Upper lobe of left lung (tissue), 6 donors: ENCODE measurements at places on chromosomes 6 and 20. TPM values are rescaled to one million over a fixed set of nuclear protein-coding genes. Genes with fewer than 3 reads are reported as not detected.

The DEF6 gene
- total RNA-seq, result 23.2 TPM

The CLPSL1 gene
- total RNA-seq, result not detected

The GJA1 gene
- total RNA-seq, result 155 TPM

The IL22RA2 gene
- total RNA-seq, result not detected

The UBD gene
- 0.76 TPM for total RNA-seq

The ABHD16B gene
- total RNA-seq, result not detected

The ID4 gene
- 84.1 TPM for total RNA-seq

The ADA gene
- 5.5 TPM for total RNA-seq

- H3K4me3 ChIP-seq, result no peak overlapping the region
- H3K27me3 ChIP-seq, result no peaks in the 10 kb centered on the region
- no peak for DNase-seq
- no peak overlapping the region for H3K27ac ChIP-seq
- H3K4me1 ChIP-seq, result no peaks in the 10 kb centered on the region
Observed at GRCh38 chr6:151092591-151092990, 147.2 kb upstream of the AKAP12 start.

- no peak for DNase-seq
- H3K4me1 ChIP-seq, result peaks cover 30% of the 10 kb centered on the region
- H3K27me3 ChIP-seq, result no peaks in the 10 kb centered on the region
- no peaks in the 10 kb centered on the region for H3K36me3 ChIP-seq
- no peak overlapping the region for H3K4me3 ChIP-seq
- H3K27ac ChIP-seq, result no peak overlapping the region
Observed at GRCh38 chr20:9258901-9259300, 190.0 kb downstream of the PLCB4 start.

DNA sequence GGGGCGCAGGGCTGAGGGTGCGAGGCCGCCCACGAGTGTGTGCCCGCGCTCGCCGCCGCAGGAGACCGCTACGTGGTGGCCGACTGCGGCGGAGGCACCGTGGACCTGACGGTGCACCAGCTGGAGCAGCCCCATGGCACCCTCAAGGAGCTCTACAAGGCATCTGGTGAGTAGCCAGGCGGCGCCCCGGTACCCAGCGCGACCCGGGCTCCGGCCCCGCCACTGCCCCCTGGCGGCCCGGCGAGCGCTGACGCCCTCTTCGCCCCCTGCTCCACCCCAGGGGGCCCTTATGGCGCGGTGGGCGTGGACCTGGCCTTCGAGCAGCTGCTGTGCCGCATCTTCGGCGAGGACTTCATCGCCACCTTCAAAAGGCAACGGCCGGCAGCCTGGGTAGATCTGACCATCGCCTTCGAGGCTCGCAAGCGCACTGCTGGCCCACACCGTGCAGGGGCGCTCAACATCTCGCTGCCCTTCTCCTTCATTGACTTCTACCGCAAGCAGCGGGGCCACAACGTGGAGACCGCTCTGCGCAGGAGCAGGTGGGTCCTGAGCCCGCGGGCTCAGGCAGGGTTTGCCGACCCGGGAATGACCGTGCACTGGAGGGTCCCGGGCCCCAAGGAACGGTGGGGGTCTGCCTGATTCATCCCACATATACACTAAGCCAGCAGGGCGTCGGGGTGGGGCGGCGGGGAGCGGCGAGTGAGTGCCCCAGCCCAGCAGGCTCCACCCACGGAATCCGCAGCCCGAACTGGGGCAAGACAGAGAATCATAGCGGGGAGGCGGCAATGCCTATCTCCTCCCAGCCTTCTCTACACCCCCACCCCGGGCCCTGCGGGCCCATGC is 17.4 kb downstream of the HSPA12B start:
- no peak overlapping the region for H3K4me3 ChIP-seq
- peaks cover 44% of the 10 kb centered on the region for H3K36me3 ChIP-seq
- peaks cover 23% of the 10 kb centered on the region for H3K4me1 ChIP-seq
- DNase-seq, result peak; percentile 42

DNA sequence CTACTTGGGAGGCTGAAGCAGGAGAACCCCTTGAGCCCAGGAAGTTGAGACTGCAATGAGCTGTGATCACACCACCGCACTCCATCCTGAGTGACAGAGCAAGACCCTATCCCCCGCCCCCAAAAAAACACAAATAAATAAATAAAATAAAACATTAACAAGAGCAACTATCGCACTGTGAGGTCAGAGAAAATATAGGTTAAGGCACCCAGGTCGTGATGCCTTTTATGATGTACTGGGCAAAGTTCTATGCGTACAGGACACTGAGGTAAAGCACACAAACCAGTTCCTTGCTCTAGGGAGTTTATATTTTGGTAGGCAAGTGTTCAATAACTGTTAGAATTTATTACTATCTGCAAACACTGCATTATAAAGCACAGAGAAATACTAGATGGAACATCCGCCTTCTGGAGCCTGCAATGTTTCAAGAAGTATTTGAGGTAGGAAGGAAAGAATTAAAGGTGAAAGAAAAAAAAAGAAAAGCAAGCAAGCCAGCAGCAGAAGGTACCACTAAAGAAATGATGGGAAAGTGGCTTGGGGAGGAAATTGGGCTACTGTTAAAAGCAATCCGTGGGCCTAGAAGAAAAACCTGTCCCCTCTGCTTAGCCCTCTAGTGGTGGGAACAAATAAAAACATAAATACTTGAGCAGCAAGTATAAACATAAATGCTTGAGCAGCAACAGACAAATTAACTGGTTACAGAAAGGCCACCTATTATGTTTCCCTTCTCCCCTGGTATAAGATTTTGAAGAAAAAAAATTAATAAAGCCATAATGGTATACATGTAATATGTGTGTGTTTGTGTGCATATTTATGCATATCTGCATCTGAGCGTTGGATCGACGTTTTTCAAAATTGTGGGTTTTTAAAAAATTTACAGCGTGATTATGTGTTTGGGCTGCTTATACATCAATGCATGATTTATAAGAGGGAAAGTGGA is 128.0 kb downstream of the PHACTR1 start:
- H3K27me3 ChIP-seq, result no peaks in the 10 kb centered on the region
- no peak overlapping the region for H3K4me3 ChIP-seq
- H3K27ac ChIP-seq, result no peak overlapping the region
- H3K4me1 ChIP-seq, result no peaks in the 10 kb centered on the region
- no peak for DNase-seq

DNA sequence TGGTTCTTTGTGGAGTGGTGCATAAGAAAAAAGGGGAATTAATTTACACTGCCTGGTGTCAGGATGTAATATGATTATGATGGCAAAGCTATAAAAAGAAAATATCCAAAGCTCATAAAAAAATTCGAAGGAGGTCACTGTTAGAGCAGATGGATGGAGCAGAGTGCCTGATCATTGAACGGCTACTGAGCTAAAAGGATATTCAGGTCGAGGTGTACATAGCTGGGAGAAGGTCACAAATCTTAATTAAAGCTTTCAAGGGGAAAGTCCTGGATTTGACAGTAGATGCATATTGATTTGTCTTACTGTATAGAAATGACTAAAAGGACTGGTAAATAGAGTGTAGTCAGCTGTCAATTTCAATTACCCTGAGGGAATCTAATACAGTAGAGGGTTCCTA is 84.4 kb downstream of the PKIB start:
- no peak for DNase-seq
- H3K36me3 ChIP-seq, result no peaks in the 10 kb centered on the region
- no peaks in the 10 kb centered on the region for H3K27me3 ChIP-seq

- peaks cover 7% of the 10 kb centered on the region for H3K4me1 ChIP-seq
- H3K36me3 ChIP-seq, result no peaks in the 10 kb centered on the region
- no peak overlapping the region for H3K27ac ChIP-seq
- no peak overlapping the region for H3K4me3 ChIP-seq
Observed at GRCh38 chr6:318243-318890, 26.1 kb downstream of the DUSP22 start.

DNA sequence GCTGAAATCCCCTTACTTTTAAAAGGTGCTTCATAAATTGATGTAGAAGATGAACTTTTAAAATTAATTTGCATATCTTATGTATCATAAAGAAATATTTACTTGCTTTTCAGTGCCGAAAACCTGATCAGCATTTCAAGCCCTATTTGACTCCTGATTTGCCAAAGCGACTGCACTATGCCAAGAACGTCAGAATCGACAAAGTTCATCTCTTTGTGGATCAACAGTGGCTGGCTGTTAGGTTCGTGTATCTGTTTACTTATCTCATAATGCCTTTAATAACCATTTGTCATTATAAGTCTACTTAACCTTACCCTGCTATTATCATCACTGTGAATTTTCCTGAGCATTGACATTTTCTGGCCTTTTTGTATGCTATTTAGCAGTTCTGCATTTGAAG is 7.8 kb downstream of the OR2A4 start:
- H3K36me3 ChIP-seq, result no peaks in the 10 kb centered on the region
- no peak overlapping the region for H3K27ac ChIP-seq
- H3K27me3 ChIP-seq, result no peaks in the 10 kb centered on the region
- no peaks in the 10 kb centered on the region for H3K4me1 ChIP-seq

DNA sequence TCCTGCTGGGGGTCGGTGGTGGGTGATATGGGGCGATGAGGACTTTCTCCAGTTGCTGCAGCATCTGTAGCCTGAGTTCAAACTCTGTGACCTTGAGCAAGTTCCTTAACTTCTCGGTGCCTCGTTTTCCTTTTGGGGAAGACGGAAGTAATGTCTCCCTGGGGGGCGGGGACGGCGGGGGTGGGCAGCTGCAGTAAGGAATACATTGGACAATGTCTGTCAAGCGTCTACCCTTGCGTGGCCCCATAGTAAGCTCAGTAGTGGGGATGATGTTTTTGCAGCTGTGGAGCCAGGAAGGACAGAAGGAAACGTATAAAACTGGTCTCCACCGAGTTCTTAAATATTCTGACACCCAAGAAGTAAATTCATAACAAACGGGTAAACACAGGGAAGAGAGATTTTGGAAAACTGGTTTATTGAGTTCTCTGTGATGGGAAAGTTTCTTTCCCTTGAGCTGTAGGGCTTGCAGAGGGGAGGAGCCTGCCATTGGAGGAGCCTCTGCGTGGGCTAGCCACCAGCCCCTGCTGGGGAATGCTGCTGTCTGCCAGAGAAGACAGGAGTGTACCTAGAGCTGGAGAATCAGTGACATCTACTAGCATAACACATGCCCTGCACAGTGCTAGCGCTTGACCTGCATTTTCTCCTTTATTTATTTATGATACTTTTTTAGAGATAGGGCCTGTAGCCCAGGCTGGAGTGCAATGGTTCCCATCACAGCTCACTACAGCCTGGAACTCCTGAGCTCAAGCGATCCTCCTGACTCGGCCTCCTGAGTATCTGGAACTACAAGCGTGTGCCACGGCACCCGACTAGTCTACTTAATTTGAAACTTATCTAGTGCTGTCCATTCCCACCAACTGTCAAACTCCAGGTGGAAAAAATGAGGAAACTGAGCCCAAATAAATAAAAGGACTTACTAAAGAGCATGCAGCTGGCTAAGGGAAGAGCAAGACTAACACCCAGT is 1.2 kb upstream of the ACSS1 start:
- peaks cover 39% of the 10 kb centered on the region for H3K4me1 ChIP-seq
- no peaks in the 10 kb centered on the region for H3K36me3 ChIP-seq
- no peaks in the 10 kb centered on the region for H3K27me3 ChIP-seq
- H3K4me3 ChIP-seq, result peak overlapping the region; percentile 97
- no peak for DNase-seq
- peak overlapping the region; percentile 98 for H3K27ac ChIP-seq

DNA sequence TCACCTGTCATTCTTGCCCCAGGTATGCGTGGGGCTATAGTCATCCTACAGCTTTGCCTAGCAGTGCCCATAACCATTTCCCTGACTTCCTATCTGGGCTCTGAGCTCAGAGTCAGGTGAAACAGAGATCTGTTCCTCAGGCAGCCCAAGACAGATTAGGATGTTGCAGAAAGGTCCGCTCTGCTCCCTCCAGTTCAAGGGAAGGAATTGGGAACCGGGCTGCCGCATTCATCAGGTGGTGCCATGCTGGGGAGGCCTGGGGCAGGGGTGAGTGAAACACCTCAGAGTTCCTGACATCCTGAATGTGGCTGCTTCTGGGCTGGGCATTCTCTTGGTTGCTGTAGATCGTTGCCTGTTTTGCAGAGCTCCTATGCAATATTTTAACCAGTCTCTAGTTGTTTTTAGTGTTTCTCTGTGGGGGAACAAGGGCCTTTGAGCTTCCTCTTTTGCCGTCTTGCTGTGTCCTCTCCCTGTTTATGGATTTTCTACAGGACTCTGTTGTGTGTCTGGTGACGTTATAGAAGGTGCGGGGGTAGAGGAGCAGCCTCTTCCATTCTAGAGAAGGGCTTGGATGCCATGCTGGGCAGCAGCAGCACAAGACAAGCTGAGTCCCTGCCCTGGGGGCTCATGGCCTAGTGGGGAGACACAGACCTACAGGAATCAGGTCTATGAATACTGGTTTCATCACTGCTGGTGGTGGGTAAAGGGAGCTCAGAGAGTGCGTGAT is 9.2 kb downstream of the ENTPD6 start:
- peak overlapping the region; percentile 53 for H3K27ac ChIP-seq
- H3K4me1 ChIP-seq, result no peaks in the 10 kb centered on the region
- H3K4me3 ChIP-seq, result no peak overlapping the region
- no peak for DNase-seq
- H3K27me3 ChIP-seq, result no peaks in the 10 kb centered on the region

DNA sequence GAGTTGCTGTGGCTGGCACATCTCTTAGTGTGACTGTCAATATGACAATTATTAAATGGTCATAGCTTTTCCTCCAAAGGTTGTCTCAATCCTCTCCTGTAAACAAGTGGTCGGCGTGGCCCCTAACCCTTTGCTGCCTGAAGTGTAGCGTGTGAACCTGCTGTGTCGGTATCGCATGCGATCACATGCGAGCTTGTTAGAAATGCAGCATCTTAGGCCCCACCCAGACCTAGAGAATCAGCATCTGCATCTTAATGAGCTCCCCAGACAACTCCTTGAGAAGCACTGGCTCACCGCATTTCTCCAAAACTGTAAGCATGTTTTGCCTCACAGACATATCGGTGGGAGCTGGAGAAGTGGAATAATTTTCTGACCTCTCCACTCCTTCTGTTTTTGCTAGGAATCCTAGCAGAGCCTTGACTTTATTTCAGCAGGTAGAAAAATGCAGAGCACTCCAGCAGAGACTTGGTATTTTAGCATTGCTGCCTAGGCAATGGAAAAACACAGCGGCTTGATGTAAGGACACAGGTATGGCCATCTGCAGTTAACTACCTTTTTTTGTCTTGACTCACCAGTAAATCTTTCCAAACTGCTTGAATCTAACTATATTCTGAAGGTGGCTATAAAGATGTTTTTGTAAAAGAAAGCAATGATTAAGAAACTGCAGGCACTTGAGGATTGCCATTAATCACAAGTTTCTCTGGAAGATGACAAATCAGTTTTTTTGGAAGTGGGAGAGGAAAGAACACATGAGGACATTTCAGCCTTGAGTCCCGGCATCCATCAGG is 67.6 kb downstream of the PSMG4 start:
- H3K27me3 ChIP-seq, result no peaks in the 10 kb centered on the region
- peak overlapping the region; percentile 85 for H3K27ac ChIP-seq
- peaks cover 13% of the 10 kb centered on the region for H3K4me1 ChIP-seq

GRCh38 chr6:85464722-85465150 is 14.9 kb downstream of the NT5E start:
- peaks cover 15% of the 10 kb centered on the region for H3K4me1 ChIP-seq
- no peaks in the 10 kb centered on the region for H3K27me3 ChIP-seq
- H3K27ac ChIP-seq, result no peak overlapping the region
- no peak for DNase-seq
- no peaks in the 10 kb centered on the region for H3K36me3 ChIP-seq
- no peak overlapping the region for H3K4me3 ChIP-seq

- H3K27me3 ChIP-seq, result no peaks in the 10 kb centered on the region
- H3K4me1 ChIP-seq, result peaks cover 20% of the 10 kb centered on the region
- no peak overlapping the region for H3K27ac ChIP-seq
- peaks cover 7% of the 10 kb centered on the region for H3K36me3 ChIP-seq
- no peak overlapping the region for H3K4me3 ChIP-seq
Observed at GRCh38 chr6:158068893-158069799, 87.5 kb downstream of the SYNJ2 start.

GRCh38 chr6:4370066-4370465 is 234.7 kb upstream of the ECI2 start:
- DNase-seq, result no peak
- no peaks in the 10 kb centered on the region for H3K27me3 ChIP-seq
- H3K4me3 ChIP-seq, result no peak overlapping the region
- no peaks in the 10 kb centered on the region for H3K4me1 ChIP-seq
- no peak overlapping the region for H3K27ac ChIP-seq
